ENCODE measurements at places on chromosomes 1 and 21. TPM values are rescaled to one million over a fixed set of nuclear protein-coding genes. Genes with fewer than 3 reads are reported as not detected.
A peak's percentile ranks its signal among the peaks of the same experiment; 100 is the strongest.

- DNase-seq, result no peak
Observed at GRCh38 chr1:178496410-178497135, at the start of gene CLEC20A. Gene CLEC20A (minus strand): TSS chr1:178496964. CDS start chr1:178496939, 25 bp downstream.

GRCh38 chr21:46551636-46552241, 53.1 kb downstream of the S100B start:
- no peak for DNase-seq

DNA sequence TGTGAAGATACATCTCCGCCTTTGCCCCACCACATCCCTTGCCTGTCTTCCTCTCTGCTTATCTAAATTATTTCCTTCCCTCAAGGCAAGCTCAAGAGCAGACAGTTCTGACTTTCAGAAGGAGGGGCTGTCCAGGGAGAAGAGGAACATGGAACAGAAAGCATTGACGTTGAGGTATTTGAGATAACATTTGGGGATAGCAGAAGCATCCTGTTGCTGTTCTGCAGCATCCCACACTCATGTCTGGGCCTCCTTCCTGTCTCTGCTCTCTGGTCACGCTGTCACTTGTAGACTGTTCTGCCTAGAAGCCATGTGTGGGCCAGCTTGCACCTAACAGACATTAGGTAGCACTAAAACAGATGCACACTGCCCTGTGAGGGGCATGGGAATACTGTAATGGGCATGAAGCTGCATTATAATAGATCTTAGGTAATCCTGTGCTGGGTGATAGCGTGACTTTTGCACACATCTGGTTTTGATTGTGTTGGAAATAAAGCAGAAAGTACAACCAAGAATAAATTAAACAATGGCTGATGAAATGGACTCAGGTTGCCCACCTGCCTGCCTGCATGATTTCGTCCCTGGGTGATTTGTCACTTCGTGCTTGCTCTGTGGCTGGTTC, 660 bp upstream of the RD3 start:
- DNase-seq, result no peak

DNA sequence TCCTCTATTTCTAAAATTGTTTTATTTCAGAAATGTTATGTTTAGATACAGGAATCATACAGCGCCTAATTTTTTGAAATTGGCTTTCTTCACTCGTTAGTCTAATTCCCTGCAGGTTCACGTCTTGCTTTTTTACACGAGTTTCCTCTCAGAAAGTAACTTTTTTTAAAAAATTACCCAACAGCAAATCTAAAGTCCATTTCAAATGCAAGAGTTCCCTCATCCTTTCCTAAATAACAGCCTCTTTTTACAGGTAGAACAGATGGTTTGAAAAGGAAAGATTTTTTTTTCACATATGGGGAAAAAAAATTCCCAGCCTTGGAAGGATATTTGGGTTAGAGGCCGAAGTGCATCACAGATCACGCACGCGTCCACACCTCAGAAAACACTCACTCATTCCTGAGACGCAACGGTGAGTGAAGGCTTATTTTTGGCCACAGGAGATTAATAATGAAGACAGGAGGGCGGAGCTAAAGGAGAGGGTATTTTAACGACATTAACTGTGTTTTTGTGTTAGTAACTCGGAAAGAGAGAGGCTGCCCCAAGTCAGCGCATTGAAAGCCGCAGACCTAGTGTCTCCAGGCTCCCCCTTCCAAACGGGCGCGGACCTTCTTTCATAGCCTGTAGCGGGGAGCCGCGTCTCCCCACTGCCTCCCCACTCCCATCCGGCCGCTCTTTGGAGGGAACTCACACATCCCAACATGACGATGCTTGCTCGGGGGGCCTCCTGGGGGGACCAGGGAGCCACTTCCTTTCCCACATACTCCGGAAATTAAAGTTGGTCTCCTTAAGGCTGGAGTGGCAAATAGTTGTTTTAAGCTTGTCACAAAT, 969 bp upstream of the RIPK4 start:
- DNase-seq, result peak; percentile 64

DNA sequence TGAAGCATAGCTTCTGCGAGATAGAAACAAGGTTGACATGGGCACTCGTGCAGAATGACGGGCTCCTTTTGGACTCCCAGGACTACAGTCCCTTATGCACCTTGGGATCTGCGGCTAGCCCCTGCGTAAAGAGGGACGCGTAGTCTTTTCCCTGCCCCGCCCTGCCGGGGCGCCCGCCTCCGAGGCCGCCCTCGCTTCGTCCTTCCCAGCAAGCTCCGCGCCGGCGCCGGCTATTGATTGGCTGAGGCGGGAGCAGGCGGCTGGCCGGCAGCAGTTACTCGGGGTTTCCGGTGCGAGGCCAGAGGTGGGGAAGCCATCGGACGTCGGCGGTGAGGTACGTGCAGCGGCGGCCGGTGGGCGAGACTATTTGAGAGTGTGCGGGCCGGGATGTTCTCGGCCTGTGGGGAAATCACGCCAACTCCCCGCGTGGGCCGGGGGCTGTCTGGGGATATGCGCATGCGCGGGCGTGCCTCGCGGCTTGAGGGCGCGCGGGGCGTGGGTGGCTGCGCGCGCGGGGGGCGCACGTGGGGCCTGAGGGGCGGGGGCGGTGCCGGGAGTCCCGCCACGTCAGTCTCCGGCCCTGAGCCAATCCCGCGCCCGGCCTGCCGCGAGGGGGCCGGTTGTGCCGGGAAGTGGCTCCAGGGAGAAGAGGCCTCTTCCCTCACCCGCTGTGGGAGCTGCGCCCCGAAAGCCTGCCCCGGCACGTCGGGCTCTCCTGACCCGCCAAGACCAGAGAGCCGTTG, at the start of gene TXLNA:
Gene TXLNA, plus strand, starts transcription at position 233 of the 743 bp plus-strand sequence. CDS start 671 bp downstream, outside the sequence.
- peak; percentile 94 for DNase-seq

DNA sequence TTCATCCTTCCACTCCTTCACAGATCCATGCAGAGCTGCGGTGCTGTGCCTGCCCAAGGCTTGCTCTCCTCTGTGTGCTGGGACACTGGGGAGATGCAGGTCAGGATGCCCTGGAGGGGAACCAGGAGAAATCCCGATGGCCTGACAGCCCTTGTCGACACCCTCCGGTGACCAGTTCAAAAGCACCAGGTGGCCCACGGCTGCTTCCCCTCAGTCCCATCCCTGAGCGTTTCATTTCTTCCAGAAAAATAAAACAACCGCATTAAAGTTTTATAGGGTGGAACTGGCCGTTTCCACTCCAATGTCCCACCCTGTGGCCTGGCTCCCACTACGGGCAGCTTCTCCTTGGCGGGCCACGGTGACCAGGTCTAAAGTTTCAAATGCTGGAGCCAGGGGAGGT, 48.3 kb downstream of the SLC66A1 start:
- no peak for DNase-seq

GRCh38 chr1:99784143-99784542, 17.7 kb upstream of the FRRS1 start:
- no peak for DNase-seq

- DNase-seq, result peak; percentile 33
Observed at GRCh38 chr1:208154679-208155642, 89.2 kb downstream of the PLXNA2 start.

GRCh38 chr21:34984356-34985058, 64.6 kb downstream of the RUNX1 start:
- DNase-seq, result no peak

- DNase-seq, result no peak
Observed at GRCh38 chr1:29521811-29522580, 285.7 kb downstream of the PTPRU start.

DNA sequence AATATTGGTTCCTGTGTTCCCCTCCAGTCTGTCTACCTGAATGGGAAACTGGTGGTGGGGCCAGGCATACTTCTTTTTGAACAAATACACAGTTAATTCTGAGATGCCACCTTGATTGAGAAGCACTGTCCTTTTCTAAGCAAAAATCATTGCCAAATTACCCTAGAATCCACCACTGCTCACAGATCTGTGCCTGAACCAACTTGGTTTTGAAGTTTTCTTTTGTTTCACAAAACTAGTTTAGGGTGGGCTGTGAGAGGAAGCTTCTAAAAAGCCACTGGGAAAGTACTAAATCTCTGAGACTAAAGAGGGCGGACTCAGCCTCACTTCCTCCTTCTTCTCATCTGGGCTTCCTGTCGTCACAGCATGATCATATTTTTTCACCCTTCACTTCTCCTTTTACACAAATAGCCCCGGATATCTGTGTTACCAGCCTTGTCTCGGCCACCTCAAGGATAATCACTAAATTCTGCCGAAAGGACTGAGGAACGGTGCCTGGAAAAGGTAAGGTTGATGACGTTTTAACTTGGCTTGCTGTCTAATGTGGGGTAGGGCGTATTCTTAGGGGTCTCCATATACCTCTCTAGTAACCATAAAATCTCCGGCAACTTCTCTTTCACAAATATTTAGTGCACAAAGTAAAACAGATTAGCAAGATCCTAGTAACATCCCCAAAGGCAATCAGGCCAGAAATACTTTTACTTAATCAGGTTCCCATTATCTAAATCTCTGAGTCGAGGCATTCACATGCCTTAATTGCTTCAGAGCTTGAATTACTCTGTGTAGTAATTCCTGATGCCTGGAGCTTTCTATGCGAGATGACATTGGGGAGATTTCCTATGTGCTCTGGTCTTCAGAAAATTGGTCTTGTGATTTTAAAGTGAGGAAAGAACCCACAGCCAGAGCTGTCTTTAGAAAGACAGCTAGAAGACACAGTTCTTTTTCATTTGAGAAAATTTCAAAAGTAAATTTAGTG, at the start of gene CD53:
Gene CD53, plus strand, starts transcription at position 404 of the 976 bp plus-strand sequence. CDS start 18,261 bp downstream, outside the sequence.
- no peak for DNase-seq

DNA sequence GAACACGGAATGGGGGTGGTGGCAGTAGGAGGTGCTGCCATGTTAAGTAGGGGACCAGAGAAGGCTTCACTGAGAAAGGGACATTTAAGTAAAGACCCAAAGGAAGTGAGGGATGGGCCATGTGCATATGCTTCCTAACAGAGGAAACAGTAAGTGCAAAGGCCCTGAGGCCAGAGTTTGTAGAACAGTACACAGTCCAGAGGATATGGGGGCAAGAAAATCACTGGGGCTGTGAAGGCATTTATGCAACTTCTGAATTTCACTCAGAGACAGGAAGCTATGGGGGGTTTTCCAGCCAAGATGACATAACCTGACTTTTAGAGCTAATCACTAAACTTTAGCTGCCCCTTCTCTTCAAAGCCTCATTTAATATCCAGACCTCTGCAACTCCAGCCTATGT, 202.5 kb upstream of the EDN2 start:
- DNase-seq, result no peak

- no peak for DNase-seq
Observed at GRCh38 chr1:172378109-172378760, 42.2 kb upstream of the C1orf105 start.

The SYT11 gene
- 3.5 TPM for total RNA-seq

The ATAD3C gene
- 29.9 TPM for total RNA-seq

The OR10Z1 gene
- total RNA-seq, result not detected

The GABPA gene
- total RNA-seq, result 39.0 TPM

The C1orf87 gene
- total RNA-seq, result not detected

The DPM3 gene
- total RNA-seq, result 129 TPM

The BECN2 gene
- total RNA-seq, result not detected
